ENCODE measurements at places on chromosomes 7 and 10.

GRCh38 chr7:141416650-141417270, 134.4 kb upstream of the AGK start:
- no peak for DNase-seq

- no peak for DNase-seq
Measured at GRCh38 chr10:79129361-79129997, 60.7 kb downstream of the ZMIZ1 start.

GRCh38 chr10:2936816-2937215, 130.5 kb upstream of the PFKP start:
- no peak for DNase-seq

DNA sequence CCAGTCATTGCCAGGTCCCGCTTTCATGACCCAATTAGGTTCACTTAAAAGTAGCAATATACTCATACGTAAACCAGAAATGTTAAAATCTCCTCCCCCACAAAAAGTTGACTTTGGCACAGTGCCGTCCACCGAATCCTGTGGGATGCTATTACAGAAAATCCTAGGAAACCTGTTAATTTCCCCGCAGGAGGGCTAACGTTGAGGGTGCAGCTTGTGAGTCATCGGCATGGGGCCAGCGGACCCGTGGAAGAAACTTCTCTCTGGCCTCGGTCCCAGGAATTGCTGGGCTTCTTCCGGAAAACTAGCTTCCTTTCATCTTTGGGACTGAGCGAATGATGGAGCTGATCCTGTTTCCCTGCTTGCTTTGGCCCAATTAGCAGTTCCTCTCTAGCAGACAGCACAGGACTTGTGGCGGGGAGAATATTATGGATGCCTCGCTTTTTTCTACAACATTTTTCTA, 13.5 kb downstream of the CRYGN start:
- DNase-seq: no peak

DNA sequence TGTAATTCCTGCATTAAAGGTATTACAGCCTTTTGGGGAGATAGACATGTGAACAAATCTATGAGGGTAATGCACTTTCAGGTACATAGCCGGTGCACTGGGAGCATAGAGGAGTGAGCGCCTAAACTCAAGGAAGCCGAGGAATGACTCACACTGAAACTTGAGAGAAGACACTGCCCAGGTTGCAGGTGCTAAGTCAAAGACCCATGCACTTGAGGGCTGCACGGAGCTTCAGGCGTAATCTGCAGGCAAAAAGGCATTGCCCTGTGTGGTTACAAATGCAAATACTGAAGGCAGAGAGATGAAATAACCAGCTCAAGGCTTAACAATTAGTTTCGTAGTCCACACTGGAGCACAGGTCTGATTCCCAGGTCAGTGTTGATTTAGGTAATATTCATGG, 51.0 kb upstream of the OSBPL3 start:
- no peak for DNase-seq

DNA sequence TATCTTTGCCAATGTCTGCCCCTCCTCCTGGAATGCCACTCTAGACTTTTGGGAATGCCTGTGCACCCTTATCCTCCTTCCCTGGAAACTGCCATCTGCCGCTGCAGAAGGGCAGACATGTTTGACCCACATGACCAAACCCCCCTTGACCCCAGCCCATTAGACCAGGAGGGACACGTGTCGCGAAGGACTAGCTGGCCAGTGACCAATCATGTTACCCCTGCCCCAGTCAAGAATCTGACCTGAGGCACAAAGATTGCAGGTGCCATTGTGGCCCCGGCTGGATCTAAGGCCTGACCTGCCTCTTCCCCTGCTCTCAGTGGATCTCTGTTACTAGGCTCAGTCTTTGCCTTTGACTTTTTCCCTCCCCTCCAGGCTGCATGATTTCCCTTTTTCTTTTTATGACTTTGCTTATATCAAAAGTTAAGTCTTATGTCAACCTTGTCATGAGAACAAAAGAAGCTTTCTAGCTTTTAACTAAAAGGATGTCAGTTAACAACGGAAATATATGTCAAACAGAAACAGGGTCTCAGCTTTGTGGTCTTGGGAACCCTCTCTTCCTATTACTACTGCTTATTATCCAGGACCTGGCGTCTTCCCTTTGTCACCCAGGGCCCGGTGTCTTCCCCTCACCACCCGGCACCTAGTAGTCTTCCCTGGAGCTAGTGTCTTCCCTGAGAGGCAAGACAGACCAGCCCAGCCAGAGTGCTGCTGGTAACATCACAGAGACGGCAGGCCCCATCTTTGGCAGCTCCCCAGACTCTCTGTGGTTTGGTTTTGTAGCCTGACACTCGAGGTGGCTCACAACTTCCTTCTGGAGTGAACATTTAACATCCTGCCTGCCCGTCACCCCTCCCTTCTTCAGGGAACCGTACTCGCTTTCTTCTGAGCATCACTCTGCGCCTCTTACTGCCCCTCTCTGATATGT, 24.4 kb upstream of the PPIF start:
- DNase-seq: peak; percentile 69

GRCh38 chr10:21535494-21535965, 1.5 kb downstream of the MLLT10 start:
- no peak for DNase-seq

GRCh38 chr10:11297136-11297535, 279.5 kb downstream of the CELF2 start:
- DNase-seq: no peak

GRCh38 chr7:126780993-126781392, 471.7 kb downstream of the GRM8 start:
- no peak for DNase-seq

- DNase-seq: no peak
Measured at GRCh38 chr10:58963101-58963534, 213.3 kb upstream of the PHYHIPL start.

- no peak for DNase-seq
Measured at GRCh38 chr10:59337201-59337652, 25.1 kb downstream of the FAM13C start.

- no peak for DNase-seq
Measured at GRCh38 chr7:47228386-47229014, 353.4 kb downstream of the TNS3 start.

DNA sequence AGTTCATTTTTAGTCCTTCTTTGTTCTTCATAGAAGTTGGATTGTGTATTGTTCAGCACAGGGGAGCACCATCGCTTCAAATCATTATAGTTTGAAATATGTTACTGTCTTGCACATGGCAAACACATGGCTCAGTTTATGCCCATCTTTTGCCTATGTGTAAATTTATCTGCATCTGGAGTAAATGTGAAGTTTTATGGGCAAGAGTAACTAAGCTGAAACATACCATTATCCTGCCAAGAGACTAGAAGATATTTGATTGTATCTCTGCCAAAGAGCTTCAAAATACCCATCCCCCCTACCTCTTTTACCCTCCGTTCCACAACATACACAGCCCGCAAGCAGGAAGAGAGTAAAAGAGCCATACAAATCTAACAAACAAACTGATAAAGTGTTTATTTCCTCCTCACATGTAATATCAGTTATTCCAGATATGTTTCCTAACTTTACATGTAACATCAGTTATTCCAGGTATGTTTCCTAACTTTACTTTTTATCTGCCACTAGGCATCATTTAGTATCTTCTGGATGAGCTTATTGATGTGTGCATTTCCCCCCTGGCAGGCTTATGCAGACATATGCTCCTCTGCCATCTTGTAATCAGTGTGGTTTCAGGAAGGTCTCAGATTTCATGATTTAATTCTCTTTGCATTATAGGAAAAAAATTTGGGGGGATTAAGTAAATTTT, 127.7 kb downstream of the SRI start:
- DNase-seq: no peak

DNA sequence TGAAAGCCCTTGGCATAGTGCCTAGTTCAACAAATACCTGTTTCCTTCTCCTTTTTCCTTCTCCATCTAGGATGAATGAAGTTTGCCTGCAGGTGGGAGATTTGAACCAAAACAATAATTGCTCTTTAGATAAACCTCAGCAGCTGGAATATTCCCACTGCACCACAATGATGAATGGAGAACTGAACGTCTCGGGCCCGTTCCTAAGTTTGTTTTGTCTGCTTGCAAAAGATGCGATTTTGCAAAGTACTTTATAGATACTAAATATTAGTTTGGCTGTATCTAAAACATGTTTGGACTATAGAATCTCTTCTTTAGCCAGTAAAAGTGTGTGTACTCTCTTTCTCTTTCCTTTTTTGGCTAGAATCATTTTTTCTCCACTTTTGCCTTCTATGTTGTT, 75.8 kb upstream of the BMPER start:
- no peak for DNase-seq

DNA sequence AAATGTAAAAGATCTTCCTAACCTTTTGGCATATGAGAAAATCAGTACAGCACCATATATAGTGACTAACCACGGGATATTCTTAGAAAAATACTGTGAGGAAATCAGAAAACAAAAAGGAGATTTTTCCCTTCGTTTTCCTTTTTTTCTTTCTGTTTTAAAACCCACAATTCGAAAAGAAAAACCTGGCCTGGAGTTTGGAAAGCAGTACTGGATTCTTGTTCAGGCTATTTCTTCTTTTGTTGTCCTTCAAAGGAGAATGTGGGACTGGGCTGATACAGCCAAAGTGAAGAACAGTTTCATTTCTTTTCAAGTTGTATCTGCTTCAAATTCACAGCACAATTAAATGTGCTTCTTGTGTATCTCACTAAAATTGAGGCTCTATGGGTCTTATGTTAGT, 156.8 kb upstream of the PHYHIPL start:
- DNase-seq: no peak

DNA sequence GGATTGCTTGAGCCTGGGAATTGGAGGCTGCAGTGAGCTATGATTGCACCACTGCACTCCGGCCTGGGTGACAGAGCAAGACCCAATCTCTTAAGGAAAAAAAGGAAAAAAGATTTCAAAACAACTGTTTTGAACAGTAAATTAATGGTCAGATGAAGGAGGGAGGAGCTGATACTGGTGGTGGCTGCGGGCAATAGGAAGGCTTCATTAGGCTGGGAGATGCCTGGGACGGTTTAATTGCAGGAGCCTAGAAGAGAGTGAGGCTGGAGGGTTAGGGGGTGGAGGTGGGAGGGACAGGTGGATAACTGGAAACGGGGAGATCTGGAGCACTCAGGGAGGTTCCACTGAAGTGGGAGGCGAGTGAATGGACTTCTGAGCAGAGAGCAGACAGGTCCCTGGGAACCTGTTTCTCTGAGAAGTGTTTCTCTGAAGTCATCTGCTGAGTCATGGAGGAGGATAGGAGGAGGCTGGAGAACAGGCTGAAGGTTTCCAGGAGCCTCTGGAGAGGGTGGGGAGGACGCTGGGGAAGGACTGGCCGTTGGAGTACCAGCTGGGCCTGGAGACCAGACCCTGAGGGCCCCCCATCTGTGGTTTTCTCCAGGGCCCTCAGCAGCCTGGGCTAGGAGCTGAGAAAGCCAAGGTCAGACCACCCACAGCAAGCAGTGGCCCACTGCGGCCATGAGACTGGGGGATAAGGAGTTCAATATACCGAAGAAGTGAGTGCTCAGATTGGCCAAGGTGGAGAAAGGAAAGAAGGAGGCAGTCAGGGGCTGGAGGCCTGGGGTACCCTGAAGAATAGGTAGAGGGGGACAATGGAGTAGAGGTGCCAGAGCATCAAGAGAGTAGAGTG, 14.4 kb upstream of the YWHAG start:
- DNase-seq: peak; percentile 43

GRCh38 chr10:120741396-120741795, 109.8 kb upstream of the WDR11 start:
- DNase-seq: no peak

- DNase-seq: no peak
Measured at GRCh38 chr10:65430979-65431378, 1494.9 kb upstream of the LRRTM3 start.

- no peak for DNase-seq
Measured at GRCh38 chr7:121272676-121273075, 56.1 kb upstream of the WNT16 start.

- DNase-seq: no peak
Measured at GRCh38 chr7:92613214-92613613, 23.0 kb upstream of the FAM133B start.

DNA sequence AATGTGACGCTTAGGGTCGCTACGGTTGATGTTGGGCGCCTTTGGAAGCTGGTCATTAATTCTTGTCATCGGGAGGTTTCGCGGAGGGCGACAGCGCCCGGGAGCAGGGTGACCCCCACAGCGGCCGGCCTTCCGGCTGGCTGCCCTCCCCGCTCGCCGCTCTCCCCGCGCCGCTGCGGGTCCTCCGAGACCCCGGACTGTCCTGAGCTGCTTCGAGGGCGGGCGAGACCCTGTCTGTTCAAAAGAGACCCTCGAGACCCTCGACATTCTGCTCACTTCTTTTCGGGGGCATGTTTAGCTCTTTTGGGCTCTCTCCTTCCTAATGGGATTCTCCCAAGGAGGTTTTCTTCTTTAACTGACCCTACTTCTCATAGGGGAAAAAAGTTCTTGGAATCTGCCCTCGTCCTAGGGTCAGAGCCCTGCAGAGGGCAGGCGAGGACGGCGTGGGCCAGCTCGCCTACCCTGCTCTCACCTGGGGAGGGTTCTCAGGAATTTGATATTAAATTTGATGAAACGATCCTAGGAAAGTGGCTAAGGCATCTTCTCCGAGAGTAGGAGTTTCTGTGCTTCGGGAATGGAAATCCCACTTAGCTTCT, 257.0 kb downstream of the OTUD1 start:
- no peak for DNase-seq

GRCh38 chr7:99829524-99830160, 1.8 kb downstream of the CYP3A43 start:
- DNase-seq: no peak

GRCh38 chr10:16437540-16437894, 707 bp downstream of the PTER start:
- DNase-seq: no peak

GRCh38 chr7:110071192-110071591, 1019.7 kb upstream of the LRRN3 start:
- no peak for DNase-seq

- no peak for DNase-seq
Measured at GRCh38 chr10:99344715-99345114, 15.6 kb downstream of the CNNM1 start.

DNA sequence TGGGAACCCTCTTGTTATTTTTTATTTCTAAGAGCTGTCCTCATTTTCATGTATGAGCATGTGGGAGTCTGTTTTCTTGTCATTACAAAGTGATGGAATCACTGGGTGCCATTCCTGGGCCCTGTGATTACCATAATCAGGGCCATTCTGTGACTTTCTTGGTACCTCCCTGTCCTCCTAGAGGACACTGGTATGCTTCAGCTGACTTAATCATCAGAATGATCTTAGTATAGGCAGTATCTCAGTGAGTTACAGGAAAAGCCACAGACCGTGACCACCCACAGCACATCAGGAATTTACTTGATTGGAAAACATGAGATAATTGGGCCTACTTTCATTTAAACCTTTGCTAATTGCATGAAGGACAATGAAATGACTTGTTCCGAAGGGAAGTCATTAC, 7.2 kb downstream of the NOM1 start:
- no peak for DNase-seq

DNA sequence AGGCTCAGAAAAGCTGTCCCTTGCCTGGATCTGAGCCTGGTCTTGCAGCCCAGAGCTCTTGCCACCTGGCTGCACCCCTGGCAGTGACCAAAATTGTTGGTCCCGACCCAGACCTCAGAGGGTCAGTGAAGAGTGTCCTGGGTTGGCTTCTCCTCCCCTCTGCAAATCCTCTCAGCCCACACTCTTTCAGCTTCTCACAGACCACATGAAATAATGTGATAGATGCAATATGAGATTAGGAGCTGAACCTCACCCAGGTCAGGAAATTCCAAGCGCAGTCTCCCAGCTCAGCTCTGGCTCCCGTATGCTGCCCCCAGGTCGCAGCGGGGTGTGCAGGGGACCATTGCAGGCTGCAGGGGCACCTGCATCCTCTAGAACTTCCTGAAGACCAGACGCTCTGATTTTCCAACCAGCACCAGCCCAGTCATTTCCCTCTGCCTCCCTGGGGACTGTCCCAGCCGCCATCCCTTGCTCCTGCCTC, 19.6 kb upstream of the RET start:
- DNase-seq: no peak

Measured in suppressor macrophage treated with lipopolysaccharide for 4 hours (primary cell).